A549 (cell line): ENCODE measurements at places on chromosomes 2 and 18. TPM values are rescaled to one million over a fixed set of nuclear protein-coding genes. Genes with fewer than 3 reads are reported as not detected.

Gene AGXT
- not detected in 3 replicates for polyA plus RNA-seq

GRCh38 chr2:178531168-178531567 lies 50.9 kb downstream of the PLEKHA3 start:
- DNase-seq = no peak

DNA sequence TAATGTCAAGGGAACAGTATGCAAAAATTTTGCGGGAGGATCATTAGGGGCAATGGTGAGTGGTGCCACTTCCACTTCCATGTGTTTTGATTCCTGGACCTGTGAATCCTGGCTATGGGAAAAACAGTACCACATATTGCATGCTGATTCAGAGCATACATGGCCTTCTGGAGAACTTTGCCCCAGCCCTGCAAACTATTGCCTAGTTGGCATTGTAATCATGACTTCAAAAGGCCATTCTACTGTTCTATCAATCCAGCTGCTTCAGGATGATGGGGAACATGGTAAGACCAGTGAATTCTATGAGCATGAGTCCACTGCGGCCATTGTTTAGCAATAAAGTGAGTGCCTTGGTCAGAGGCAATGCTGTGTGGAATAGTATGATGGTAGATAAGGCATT lies 75.3 kb upstream of the ZC3H15 start:
- DNase-seq = no peak

DNA sequence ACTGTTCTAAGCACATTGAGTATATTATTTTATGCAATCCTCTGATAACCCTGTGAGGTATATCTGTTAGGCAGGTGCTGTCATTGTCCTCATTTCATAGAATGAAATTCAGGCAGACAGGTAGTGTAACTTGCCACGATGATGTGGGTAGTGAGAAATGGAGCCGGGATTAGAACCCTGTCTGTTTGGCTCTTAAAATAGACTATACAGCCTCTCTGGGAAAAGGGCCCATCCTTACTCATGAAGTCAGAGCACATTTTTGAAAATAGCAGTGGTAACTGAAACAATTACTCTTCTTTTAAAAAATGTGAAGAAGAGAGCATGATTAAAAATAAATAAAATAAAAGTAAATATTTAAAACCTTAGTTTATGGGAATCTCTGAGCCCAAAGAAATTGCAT lies 23.0 kb downstream of the FAM171B start:
- no peak for DNase-seq

DNA sequence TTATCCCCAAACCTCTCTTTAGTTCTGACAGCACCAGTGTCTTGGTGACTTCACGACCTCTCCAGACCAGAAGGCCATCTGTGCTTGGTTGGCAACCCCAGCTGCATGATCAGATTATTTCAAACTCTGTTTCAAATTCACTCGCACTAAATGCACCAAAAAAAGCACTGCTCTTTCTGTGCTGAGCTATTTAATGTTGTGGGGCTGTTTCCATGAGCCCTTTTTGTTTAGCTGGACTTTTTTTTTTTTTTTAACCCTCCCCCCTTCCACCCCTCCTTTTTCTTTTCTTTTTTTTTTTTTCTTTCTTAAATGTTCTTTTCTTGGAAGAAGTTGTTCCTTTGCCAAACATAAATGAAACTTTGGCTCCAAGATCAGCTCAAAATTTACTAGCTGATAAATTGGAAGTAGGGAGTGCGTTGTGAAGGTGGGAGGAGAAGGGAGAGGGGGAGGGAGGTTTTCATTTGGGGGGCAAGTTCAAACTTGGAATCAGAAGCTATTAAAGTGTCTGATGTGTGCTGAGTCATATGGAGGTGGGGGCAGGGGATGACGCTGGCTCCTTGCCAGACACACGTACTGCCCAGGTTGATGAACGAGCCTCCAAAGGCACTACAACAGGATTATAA lies 543.0 kb upstream of the TNP1 start:
- DNase-seq = no peak

Gene CLK1
- 35.5 to 39.8 TPM (median 36.5 TPM) in 3 replicates for polyA plus RNA-seq

- DNase-seq = no peak
Measured at GRCh38 chr2:228949831-228950230, 321.3 kb downstream of the PID1 start.

DNA sequence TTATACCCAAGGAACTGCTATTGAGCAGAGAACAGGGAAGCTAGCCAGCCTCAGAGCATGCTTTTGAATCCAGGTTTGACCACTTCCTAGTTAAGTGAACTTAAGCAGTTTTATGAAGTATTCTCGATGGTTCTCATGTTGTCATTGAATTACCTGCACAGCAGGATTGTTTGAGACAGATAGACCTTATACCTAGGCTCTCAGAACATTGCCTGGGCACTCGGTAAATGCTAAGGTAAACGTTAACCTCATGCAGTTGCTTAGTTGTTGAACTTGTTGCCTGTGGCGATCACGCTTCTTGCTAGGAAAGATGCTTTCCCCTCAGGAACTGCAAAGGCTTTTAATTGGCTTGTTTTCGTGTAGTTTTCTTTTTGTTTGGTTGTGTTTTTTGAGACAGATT lies 34.0 kb upstream of the CHMP1B start:
- DNase-seq = no peak

DNA sequence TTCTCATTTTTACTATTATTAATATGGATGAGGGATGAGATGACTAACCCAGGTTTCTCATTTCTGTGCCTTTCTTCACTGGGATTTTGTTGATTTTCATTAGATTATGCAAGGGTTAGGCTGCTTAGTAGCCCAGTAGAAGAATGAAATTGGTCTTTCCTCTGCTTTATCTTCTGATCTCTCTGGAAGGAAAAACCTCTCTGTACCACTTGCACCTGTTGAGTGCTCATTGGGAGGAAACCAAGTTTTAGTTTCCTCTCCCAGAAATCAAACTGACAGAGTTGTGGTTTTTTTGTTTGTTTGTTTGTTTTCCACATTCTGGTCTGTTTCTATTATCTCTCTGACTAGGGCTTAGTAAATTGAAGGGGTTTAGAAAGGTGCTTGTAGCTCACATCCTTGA lies 60.8 kb downstream of the KIAA1328 start:
- DNase-seq = no peak

- no peak for DNase-seq
Measured at GRCh38 chr18:3225588-3225987, 5.8 kb upstream of the MYOM1 start.

Gene NEU2
- not detected in 3 replicates for polyA plus RNA-seq

Gene CPLX4
- polyA plus RNA-seq = not detected in 3 replicates

DNA sequence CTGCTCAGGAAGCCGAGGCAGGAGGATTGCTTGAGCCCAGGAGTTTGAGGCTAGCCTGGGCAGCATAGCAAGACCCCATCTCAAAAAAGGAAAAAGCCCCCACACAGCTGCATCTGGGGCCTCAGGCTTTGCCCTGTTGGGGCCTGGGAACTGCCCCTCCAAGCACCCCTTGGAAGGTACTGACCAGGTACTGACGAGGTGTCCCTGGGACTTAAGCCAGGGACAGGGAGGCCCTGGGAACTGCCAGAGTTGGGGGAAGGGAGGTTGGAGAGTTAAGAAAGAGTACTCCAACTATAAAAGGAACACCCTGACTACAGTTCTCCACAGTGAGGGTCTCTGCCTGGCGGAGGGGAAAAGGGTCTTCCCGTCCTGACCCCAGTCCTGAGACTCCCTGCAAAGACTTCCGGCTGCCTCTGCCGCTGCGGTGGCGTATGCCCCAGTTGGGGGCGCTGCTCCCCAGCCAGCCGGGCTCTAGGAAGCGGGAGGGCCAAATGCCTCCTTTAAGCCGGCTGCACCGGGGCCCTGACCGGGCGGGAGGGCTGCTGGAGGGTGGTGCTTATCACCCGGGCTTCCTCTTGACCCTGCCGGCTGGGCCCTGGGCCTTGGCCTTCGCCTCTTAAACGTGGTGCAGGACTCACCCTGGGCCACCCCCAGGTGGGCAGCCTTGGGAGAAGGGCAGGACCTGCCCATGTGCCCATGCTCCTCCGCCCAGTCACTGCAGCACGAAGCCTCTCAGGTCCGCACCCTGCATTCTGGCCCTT lies 12.8 kb downstream of the SLC30A3 start:
- DNase-seq = peak; percentile 79

Gene REEP1
- polyA plus RNA-seq = 0.36 to 0.52 TPM (median 0.45 TPM) in 3 replicates

DNA sequence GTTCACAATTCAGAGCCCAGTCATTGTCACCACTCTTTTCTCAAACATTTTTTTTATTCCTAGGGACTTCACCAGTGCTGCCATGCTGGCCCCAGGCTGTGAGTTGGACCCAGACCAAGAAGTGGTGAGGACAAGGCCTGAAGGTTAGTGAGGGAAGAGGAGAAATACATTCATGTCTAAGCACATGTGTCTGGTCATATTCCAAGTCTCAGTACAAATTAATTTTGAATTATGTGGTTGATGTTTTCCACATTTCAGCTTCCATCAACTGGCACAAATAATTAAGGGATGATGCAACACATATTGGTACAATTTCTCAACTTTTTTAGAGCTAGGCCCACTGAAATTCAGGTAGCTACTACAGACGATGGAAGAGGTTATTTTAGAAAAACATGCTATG lies 106.6 kb upstream of the UPP2 start:
- DNase-seq = no peak

- DNase-seq = no peak
Measured at GRCh38 chr2:40304340-40304739, 147.6 kb downstream of the SLC8A1 start.

DNA sequence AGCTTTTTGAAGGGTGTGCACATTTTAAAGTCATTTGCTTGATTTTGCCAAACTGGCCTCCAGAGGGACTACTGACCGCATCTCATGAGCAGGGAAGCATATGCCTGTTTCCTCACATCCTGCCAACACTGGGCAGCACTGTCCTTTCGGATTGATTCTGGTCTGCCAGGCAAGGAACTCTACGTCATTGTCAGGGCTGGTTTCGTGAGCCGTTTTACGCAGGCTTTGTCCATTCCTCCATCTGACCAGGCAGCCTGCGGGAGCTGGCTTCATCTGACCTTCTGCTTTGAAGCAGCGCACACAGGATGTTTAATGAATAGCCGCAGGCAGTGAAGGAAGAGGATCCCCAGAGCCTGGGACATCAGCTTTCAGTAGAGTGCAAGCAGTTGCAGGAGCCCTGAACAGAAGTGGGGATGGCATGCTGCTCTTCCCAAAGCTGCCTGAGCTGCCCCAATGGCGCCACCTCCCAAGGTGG lies 46.3 kb upstream of the SEMA4C start:
- no peak for DNase-seq

- DNase-seq = no peak
Measured at GRCh38 chr2:174554529-174555150, 43.0 kb downstream of the WIPF1 start.

Gene RAD51AP2
- polyA plus RNA-seq = not detected in 3 replicates

GRCh38 chr2:233421091-233421816 lies 67.0 kb downstream of the DGKD start:
- no peak for DNase-seq

- no peak for DNase-seq
Measured at GRCh38 chr18:45660746-45661145, 45.5 kb downstream of the SLC14A2 start.

Gene MAP2
- 0.43 to 0.53 TPM (median 0.50 TPM) in 3 replicates for polyA plus RNA-seq

Gene SAG
- not detected in 3 replicates for polyA plus RNA-seq

Gene ECEL1
- polyA plus RNA-seq = 0.10 to 0.13 TPM (median 0.12 TPM) in 3 replicates

DNA sequence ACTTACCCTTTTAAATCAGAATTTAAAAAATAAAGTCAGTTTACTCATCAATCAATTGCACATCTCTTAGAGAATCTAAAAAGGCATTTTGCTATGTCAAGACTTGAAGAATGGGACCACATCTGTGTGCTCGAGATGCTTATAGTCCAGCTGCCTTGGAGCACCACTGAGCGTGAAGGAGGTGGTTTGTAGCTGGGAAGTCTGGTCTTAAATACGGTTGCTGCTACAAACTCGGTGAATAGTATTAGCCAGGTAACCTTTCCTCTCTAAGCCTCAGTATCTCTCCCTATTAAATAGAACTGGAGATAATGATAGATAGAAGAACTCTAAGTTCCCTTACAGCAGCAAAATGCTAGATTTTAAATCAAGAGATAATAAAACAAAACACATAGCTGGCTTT lies 289.7 kb downstream of the TRIB2 start:
- DNase-seq = no peak

Gene XRCC5
- 209 to 222 TPM (median 217 TPM) in 3 replicates for polyA plus RNA-seq
